ENCODE measurements at places on chromosomes 1 and 21.

DNA sequence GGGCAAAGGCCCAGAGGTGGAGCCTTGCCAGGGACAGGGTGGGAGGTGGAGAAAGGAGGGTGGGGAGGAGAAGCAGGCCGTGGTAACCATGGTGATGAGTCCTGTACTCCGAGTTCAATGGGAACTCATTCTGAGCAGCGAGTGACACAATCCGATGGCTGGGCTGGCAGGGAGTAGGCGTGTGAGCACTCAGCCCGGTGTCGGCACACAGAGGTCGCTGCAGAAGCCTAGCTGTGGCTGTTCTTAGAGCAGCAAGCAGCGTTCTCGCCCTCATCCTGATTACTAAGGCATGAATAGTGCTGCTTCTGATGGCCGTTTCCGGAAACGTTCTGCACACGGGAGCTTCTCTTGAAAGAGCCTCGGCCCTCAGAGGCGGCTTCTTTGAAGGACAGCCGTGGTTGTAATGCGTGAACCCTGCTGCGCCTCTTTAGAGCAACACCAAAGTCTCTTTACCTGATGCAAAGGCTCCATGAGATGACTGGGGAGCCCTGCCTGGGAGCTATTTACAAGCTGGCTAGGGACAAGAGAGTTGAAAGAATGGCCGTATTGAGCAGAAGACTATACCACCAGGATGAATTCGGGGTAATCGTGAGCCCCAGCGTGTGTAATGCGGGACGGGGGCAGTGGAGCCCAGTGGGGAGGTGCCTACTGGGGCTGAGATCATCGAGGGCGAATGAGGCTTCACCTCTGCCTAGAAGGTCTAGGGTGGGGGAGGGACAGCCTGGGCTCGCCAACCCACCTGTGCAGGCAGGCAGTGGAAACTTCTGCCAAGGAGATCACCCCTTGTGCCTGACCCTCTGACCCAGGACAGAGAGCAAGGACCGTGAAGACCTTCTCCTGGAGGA is 72.8 kb upstream of the PAX7 start:
- DNase-seq, result no peak

DNA sequence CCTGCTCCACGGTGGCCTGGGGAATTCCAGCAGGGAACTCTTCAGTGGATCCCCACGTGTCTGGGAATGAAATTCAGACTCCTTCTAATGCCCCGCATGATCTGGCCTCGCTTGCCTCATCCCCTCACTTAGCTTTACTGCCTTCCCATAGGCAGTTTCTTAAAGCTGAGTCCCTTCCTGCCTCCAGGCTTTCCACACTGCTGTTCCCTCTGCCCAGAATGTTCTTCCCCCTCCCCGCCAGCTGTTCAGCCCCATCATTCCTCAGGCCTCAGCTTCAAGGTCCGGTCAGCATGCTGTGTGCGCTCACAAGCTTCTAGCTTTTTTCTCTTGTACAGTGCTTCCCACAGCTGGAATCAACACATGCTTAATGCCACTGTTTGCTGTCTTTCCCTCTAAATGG is 54.9 kb upstream of the WASF2 start:
- DNase-seq, result no peak

GRCh38 chr1:156599811-156600210 is 1.5 kb downstream of the GPATCH4 start:
- DNase-seq, result no peak

DNA sequence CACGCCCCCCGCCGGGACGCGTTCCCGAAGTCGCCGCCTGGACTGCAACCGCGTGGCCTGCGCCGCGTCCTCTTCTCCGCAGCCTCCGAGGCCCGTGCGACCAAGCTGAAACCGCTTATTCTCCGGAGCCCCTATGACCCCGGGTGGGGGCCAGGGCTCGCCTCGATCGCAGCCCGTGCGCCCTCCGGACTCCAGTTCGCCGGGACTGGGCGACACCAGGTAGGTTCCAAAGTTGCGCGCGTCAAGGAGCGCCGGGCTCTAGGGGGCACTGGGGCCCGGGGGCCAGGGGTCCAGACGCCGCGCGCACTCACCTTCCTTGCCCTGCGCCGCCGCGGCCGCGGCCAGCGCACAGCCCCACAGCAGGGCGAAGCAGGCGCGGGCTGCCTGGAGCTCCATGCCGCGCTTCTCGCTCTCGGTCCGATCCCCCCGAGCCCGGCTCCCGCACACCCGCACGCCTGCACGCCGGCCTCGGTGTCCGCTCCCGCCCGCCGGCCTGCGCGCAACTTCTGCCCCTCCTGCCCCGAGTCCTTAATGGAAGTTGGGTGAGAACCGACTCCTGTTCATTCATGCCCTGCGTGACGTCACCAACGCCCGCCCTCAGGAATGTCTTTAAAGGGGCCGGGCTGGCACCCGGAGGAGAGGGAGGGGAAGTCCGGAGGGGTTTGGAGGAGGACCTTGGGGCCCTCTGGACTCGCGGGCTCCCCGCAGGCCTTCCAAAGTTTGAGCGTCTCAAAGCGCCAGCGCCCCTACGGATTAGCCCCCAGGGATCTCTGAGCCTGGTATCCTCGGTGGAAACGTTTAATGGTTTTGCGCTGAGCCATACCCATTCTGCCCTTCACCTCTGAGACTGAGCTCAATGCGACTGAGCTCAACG is at the start of gene EPHA2:
TSS of gene EPHA2 (minus strand) at position 533 of the 874 bp plus-strand sequence. CDS start at position 396, 137 bp downstream.
- no peak for DNase-seq

- DNase-seq, result no peak
These were observed 67.5 kb downstream of the IVNS1ABP start for GRCh38 chr1:185249563-185249962.

DNA sequence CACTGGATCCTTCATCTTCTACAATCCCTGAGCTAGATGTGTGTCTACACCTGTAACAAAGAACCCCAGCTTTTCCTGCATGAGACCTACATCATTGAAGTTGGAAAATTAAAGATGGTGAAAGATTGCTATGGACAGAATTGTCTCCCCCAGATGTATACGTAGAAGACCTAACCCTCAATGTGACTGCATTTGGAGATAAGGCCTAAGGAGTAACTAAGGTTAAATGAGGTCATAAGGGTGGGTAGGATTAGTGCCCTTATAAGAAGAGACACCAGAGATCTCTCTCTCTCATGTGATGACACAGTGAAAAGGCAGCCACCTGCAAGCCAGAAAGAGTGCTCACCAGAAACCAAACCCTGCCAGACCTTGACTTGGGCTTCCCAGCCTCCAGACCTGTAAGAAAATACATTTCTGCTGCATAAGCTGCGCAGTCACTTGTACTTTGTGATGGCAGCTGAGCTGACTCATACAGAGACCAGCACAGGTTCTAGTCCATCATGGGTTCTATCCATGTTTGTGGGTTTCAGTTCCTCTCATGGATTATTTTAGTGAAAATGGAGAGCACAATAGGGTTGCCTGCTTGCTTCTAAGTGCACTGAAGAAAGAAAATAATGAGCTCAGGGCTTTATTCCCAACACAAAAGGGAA is 180.8 kb downstream of the TPR start:
- no peak for DNase-seq

DNA sequence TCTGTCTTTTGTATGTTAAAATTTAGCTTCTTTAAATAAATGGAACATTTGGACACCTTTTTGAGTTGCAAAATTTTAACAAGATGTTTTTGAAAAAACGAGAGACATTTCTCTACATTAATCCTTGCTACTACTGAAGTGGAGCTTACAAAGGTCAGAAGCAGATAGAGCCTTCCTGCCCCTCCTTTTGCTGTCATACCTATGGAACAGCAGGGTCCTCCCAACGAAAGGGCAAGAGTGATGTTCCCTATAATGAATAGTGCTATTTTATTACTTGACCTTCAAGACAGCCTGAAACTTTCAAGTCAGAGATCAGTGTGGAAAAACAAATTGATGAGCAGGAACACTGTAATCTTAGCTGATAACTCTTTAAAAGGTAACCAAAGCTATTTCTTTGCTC is 1538.9 kb downstream of the PLA2G4A start:
- DNase-seq, result no peak
